ENCODE measurements at places on chromosomes 4 and X.

- peak; percentile 23 for DNase-seq
Observed at GRCh38 chr4:16082426-16083240, 1.2 kb downstream of the PROM1 start.

DNA sequence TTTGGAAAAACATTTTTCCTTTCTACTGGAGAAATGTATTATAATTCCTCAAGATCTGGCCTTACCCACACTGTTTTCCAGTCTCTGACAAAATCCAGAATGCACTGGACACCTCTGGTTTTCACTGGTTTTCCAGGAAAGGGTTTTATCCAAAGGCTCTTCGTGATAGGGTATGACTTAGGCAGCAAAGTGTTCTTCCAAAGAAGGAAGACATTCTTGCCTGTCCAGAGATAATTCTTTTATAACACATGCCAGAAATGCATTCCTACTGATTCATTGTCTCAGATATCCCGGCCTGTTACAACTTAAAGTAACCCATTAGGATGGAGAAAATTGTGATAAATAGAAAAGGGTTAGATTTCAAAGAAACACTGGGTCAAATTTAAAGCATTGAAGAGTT, 2343.1 kb downstream of the PCDH7 start:
- no peak for DNase-seq

DNA sequence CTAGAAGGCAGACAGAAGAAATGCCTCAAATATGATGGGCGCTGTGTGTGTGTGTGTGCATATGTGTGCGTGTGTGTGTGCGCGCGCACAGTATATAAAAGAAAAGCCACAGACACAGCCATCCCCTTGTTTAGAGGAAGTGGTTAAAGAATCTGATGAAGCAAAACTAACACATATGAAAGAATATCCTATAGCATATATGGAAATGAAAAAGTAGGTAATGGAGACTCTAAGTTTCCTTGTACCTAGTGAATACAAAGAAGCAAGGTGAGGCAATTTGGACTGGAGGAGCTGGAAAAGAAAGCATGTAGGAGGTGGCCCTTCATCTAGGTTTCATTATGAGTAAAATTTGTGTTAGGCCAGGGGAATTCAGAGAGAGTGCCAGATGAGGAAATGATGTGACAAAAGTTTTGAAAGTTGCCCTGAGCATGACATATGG, 58.6 kb upstream of the MCF2 start:
- DNase-seq: no peak

- DNase-seq: no peak
Observed at GRCh38 chr4:141810712-141811375, 174.5 kb downstream of the IL15 start.

DNA sequence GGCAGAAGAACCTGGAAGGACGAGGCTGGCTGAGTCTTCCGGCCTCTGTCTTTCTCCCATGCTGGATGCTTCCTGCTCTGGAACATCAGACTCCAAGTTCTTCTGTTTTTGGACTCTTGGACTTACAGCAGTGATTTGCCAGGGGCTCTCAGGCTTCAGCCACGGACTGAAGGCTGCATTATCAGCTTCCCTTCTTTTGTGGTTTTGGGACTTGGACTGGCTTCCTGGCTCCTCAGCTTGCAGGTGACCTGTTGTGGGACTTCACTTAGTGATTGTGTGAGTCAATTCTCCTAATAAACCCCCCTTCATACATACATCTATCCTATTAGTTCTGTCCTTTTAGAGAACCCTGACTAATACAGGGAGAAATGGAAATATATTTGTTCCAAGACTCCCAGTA, 265.8 kb downstream of the PCDH18 start:
- no peak for DNase-seq

DNA sequence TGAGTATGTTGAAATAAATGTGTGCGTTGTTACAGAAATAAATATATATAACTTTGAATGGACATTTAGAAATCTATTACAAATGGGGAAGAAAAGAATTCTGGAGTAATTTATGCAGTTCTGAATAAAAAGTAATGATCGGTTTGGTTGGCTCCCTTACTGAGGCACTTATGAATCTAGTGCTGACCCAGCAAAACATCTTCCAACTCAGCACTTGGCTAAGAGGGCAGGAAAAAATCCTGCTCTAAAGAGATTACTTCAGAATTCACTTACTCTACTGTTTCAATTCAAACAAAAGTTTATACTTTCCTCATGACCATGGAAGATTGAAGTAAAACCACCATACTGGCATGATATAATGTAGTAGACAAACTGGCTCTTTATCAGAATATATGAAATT, 123.9 kb upstream of the RXFP1 start:
- DNase-seq: no peak

DNA sequence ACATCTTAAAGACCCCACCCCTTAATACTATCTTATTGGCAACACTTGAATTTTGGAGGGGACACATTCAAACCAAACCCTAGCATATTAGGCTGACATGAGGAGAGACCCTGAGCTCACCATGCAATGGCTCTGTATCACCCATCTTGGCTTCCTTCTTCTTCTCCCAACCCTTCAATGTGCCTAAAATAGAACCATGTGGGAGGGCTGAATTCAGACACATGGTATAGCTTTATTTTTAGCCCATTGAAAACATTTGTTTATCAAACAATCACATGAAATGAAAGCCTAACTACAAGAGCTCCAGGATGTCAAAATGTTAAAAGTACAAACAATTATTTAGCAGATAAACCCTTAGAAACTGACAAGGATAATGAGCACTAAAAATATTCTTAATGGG, 81.6 kb downstream of the RASL11B start:
- DNase-seq: no peak

GRCh38 chr4:99215521-99215920, 3.5 kb downstream of the ADH6 start:
- DNase-seq: no peak

- DNase-seq: no peak
Observed at GRCh38 chr4:61555789-61556188, 355.7 kb downstream of the ADGRL3 start.

DNA sequence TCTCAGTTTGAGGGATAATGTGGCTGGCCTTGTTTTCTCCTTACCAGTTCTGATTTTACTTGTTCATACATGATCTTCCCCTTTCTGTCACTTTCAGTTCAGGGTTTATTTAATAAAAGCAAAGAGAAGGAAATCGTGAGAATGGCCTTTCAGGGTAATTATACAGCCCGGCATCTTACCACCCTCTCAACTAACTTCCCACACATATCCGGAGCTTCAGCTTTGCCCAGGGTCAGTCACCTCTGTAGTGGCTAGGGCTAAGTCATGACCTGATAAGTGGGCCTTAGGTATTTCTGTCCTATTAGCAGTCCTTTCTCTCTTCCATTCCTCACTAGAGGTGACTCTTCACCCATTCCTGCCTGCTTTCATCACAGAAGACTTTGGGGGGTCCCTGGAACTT, 15.8 kb downstream of the TRPC5 start:
- DNase-seq: no peak

All from GM12892 (cell line).